ENCODE measurements at places on chromosomes 7 and 10.
A peak's percentile ranks its signal among the peaks of the same experiment; 100 is the strongest.

DNA sequence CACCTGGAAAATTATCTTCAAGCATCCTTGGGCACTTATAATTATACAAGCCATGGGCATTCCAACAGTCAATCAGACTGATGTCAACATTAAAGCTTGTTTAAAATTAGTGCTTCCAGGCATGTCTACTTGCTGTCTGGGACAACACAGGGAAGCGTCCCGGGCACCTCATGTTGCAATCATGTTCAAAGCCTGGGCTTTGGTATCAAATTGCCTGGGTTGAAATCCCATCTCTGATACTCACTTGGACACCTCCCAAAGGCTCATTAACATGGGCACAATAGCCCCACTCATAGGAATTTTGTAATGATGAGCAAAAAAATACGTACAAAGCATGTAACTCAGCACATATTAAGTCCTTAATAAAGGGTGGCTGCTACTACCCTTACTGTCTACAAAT, 14.4 kb downstream of the AIFM2 start:
- no peak for DNase-seq

DNA sequence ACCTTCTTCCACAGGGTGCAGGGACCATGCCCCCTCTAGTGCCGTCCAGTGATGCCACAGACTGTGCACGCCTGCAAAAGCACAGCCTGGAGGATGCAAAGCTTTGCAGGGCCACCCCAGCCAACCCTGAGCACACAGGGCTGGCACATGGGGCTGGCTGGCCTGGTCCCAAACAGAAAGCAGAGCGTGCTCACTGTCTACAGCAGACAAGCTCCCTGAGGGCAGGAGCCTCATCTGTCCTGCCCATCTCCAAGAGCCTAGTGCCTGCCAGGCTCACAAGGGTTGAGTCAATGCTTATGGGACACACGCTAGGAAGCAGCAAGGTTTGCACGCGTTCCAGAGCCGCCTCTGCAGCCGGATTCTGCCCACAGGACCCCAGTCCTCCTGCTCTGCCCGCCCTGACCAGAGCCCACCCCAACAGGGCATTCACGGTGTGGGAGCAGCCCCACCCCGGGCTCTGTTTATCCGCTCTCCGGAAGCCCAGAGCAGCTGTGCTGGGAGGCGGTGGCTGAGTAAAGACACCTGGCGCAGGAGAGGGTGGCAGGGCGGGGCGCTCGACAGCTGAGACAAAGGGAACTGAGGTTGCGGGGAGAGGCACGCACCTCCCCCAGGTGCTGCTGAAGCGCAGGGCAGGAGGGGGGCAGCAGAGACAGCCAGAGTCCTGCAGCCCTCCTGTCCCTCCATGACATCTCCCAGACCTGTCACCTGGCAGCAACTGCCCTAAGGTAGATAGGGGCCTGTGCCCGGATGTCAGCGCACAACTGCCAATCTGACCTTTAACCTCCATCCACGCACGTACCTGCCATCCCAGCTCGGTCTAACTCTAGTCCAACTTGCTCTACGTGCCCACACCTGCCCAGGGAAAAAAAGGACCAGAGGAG, 4.3 kb downstream of the KCNH2 start:
- peak; percentile 93 for DNase-seq

DNA sequence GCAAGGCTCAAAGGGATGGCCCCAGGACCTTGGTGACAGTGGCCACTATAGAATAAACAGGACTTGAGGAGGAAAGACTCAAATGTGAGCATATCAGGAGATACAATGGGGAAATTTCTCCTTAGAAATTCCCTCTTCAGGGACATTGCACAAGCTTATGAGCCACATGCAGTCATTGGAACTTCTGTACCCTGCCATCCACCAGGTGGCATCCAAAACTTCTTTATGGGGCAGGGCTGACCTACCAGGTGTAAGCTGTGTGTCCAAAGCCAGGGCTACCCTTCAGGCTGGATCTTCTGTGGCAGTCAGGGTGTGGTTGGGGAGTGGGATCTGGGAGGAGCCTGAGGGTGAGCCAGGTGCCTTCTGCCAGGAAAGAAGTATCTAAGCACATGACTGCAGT, 36.6 kb upstream of the LRRC18 start:
- peak; percentile 2 for DNase-seq

- DNase-seq, result no peak
Measured at GRCh38 chr7:126210707-126211106, 1042.0 kb downstream of the GRM8 start.

- no peak for DNase-seq
Measured at GRCh38 chr10:122013311-122013780, 24.4 kb downstream of the TACC2 start.

DNA sequence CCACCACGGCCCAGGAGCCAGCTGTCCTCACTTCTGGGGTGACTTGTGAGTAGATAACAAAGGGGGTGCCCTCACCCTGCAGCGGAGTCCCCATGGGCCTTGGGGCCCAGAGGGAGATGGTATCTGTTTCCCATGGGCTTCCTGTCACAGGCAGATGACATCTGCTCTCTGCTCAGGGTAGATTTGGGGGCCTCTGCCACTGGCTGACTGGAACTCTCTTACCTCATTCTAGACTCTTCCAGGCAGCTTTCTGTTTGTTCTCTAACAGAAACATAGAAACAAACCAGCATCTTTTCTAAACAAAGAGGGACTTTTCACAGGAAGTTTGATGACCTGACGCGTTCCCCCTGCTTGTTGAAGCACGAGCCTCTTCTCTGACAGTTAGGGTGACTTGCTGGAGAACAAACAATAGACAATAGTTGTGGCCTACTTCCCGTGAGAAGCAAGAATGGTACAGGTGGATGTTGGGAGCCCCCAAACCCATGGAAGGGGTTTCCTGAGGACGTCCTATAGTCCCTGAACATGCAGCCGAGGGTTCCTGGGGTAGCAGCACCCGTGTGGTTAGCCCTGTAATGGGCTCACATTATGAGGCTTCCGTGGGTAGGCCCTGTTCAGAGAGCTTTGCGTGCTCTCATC, 61.6 kb downstream of the GRK5 start:
- DNase-seq, result no peak

DNA sequence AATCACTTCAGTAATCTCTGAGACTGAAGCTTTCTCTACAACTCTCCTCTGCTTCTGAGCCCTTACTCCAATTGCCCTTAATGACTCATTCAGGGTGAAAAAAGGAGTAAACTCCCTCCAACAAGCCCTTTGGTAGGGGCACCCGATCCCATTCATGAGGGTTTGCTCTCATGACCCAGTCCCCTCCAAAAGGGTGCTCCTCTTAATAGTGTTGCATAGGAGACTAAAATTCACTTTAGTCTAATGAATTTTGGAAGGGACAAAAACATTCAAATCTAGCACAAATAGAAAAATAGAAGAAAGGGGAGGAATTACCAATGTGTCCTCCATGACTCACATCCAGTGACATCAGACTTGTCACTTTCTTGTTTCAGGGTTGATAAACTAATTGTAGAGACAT, 66.2 kb upstream of the CCNY start:
- no peak for DNase-seq

DNA sequence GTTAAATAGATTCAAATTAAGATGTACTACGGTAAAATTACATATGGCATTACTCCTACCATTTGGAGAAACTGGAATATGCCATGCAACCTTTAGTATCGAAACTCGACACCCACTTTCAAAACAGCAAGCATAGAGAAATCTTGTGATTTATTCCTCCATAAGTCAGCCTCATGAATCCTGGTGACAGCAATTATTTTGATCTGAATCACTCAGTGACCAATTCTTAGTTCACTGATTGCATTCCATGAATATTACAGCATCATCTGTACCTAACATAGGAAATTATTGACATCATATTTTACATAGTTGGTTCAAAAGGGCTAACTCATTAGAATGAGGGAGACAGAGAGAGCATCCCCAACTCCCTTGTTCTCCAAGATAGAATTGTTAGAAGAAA, 89.6 kb downstream of the CACNB2 start:
- DNase-seq, result no peak

- DNase-seq, result no peak
Measured at GRCh38 chr10:122462533-122463465, 1.4 kb downstream of the HTRA1 start.

DNA sequence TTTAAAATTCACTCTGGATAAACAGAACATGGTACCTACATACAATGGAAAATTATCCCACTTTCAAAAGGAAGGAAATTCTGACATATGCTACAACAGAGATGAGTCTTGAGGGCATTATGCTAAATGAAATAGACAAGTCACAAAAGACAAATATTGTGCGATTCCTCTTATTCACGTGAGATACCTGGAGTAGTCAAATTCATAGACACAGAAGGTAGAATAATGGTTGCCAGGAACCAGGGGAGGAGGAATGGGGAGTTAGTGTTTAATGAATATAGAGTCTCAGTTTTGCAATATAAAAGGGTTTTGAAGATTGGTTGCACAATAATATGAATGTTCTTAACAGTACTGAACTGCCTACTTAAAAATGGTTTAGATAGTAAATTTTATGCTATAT, 69.8 kb upstream of the WAC start:
- no peak for DNase-seq

GRCh38 chr10:129455625-129456024, 11.4 kb upstream of the MGMT start:
- DNase-seq, result no peak

DNA sequence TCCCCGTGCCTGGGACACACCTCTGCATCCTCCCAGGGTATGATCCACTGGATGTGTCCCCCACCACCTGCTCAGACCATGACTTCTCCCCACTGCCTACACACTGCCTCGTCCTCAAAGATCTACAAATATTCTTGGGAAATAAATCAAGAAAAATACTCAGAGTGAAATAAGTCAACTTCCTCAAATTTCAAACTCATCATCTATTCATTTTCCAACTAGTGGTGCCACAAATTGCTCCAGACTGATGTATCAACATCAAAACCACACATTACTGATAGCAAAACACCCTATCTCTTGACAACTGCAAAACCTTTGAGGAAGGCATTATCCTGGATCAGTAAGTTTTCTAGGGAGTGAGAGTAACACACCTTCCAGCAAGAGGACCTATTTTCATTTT, 87.7 kb downstream of the GRB10 start:
- DNase-seq, result no peak

DNA sequence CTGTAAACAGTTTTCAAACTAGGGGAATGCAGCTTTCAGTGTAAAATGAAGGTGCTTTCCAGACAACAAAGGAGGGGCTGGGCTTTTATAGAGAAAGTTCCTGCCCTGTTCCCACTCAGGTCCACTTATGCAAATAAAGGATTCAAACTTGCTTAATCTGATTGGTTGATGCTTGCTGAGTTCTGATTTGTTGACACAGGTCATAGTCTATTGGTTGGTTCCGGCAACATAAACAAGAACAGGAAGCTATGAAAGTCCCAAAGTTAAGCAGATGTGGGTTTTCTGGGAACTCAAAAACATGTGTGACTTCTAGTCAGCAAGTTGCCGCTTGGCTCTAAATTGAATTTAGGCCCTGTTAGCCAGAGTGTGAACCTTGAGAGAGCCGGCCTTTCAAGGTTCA, 194.2 kb upstream of the SVIL start:
- no peak for DNase-seq

Data from NCI-H1417 (cell line).